Right atrium auricular region (tissue), 2 donors: ENCODE measurements at places on chromosomes 2 and 18.

DNA sequence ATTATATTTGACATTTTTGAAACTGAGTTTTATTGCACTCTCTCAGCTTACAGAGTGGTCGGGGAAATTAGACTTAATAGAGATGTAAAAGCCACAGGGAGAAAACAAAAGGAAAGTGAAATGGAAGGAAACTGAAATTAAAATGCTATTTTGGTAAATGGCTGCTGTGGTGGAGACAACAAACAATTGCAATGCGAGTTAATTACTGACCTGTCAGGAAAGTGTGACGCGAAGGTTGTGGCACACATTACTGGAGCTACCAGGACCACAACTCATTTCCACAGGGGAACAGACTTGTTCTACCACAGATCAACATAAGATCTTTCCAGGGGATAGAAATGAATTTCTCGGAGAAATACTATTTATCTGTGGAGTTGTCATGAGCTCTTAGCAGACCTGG lies 19.5 kb downstream of the ARHGAP15 start:
- DNase-seq, result no peak

- DNase-seq, result no peak
Measured at GRCh38 chr18:24195296-24196053, 56.6 kb downstream of the CABYR start.

DNA sequence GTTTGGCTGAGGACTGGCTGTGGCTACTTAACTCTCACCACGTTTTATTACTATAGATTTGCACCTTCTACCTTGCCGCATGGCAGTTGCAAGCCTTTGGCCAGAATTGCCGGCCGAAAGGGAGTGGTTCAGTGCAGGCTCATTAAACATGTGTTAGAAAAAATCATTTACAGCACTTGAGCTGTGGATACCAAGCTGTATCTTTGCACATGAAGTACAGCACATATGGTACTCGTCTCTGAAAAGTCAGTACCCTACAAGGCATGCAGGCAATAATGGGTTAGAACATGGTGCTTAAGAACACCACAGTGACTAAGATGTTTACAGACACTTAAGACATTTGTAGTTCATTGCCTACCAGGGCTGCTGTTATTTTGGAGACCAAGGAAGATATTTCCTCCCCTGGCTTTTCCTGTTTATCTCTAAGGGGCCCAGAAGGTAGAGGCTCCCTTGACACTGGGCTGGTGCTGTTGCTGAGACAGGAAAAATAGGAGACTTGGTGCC lies 103.1 kb downstream of the ZNF532 start:
- no peak for DNase-seq

DNA sequence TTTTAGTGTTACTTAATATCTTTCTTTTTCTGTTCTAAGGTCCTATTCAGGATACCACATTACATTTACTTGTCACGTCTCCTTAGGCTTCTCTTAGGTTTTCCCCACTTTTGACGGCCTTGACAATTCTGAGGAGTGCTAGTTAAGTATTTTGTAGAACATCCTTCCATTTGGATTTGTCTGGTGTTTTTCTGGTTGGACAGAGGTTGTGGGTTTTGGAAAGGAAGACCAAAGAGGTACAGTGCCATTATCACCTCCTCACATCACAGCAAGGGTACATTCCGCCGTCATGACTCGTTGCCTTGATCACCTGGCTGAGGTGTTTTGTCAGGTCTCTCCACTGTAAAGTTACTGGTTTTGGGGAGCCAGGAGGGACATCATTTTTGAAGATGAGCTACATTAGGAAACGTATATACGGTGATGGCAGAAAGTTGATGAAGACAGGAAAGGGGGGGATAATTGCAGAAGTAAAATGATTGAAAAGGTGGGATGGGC lies 88.4 kb upstream of the TMEM247 start:
- no peak for DNase-seq

DNA sequence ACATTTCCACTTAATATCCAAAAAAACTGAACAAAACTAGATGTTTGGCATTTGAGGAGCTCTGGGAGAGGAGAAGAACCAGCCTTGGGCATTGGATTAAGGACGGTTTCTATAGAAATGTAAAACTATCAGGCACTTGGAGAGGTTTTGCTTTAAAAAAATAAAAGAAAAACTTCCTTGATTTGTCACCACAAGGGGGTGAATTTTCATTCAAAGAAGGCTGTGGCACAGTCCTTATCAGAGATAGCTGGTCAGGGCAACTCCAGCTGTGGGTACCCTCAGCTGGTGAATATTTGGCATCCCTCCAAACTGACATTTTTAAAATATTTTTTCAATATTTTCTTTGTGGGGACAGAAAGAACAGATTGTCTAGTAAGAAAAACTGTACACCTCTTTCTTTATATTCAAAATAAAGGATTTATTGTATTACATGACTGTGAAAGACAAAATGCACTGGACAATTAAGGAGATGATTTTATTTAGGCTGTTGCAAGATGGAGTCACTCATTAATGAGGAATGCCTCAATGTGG lies 46.1 kb upstream of the TBC1D8 start:
- no peak for DNase-seq

- peak; percentile 48 for DNase-seq
Measured at GRCh38 chr2:129913695-129914495, 65.6 kb upstream of the RAB6C start.

DNA sequence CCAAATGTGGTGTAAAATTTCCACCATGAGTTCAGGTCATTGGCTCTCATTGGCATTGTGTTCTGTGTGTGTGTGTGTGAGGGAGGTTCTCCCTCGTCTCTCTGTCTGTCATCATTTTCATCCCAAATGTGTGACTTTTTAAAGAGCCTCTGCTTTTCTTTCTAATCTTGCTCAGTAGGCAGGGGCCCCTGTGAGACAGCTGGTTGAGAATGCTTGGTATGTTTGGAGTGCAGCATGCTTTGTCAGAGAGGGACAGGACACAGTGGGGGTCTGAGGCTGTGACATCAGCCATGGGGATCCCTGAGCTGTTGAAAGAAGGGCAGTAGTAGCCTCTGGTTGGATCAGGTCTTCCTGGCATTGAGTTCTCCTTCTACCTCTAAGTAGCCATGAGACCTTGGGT lies 10.6 kb downstream of the PTPRM start:
- DNase-seq, result no peak

GRCh38 chr2:74584088-74584645 lies 29.6 kb downstream of the DOK1 start:
- no peak for DNase-seq

GRCh38 chr18:11909591-11910026 lies 1.5 kb upstream of the MPPE1 start:
- no peak for DNase-seq

- no peak for DNase-seq
Measured at GRCh38 chr2:200439981-200440380, 69.9 kb downstream of the KCTD18 start.

- no peak for DNase-seq
Measured at GRCh38 chr2:121605820-121606733, 43.2 kb downstream of the CLASP1 start.

DNA sequence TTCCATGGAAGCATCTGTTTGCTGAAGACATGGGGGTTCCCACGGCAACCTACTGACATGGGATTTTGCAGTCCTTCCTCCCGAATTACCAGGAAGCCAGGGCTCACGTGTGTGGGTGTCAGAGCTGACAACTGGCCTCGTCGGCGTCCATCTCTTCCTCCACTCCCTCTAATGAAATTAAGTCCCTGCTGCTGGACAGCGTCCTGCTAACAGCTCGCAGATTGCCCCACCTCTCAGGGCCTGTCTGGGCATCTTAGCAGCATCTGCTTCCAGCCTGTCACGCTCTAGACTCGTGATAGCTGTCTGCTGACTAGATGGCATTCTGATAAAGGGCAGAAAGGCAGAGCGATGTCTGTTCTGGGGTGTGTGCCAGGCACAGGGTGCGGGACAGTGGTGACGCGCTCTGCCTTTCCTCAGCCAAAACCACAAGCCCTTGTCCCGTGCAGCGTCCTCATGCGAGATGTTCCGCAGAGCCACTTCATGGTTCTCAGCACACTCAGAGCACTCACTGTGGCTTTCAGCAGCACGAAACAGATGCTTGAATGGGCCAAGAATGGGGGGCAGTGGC lies 161.1 kb downstream of the ARL4C start:
- DNase-seq, result peak; percentile 92

DNA sequence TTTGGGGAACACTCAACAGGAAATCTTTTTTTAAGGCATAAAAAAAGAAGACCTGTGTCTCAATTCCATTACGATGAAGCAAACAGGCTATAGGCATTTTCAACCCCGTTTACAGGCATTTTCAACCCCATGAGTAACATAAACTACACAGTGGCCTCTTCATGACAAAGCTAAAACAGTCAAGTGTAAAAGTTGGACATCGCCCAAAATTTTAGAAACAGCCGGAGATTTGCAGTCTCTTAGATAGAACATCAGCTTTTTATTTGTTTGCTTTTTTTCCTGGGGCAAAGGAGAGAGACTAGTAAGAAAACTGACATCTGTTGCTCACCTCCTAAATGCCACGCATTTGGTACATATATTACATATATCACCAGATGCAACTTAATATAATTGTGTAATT lies 173.7 kb downstream of the CMPK2 start:
- no peak for DNase-seq

- no peak for DNase-seq
Measured at GRCh38 chr2:231235217-231235616, 36.8 kb downstream of the ARMC9 start.
